ENCODE measurements at places on chromosomes 6 and 20.

GRCh38 chr6:7979831-7980230, 69.2 kb upstream of the TXNDC5 start:
- no peak for DNase-seq

GRCh38 chr6:99270826-99271225, 78.6 kb downstream of the FAXC start:
- DNase-seq, result no peak

DNA sequence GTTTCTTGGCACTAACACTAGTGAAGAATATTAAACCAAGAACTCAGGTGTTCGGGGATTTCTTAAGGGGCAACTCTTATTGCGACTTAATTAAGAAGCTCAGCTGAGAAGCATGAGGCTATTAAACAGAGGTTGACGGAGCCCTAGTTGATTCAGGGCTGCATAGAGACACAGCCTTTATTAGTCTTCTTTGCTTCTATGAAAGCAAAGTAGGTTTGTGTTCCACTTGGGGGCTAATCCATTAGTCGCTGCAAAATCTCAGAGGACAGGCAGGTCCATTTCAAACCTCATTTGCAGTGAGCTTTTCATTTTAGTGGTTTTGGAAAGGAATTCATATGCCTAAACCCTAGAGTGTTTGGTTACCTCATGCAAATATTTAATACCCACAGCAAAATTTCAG, 506.6 kb upstream of the SULF2 start:
- no peak for DNase-seq

GRCh38 chr20:51128198-51128597, 105.3 kb upstream of the KCNG1 start:
- no peak for DNase-seq

- no peak for DNase-seq
Observed at GRCh38 chr6:122712448-122713137, 66.9 kb upstream of the FABP7 start.
